ENCODE measurements at places on chromosomes 13 and 19.

- no peak for DNase-seq
Measured at GRCh38 chr13:75691183-75691582, 55.1 kb downstream of the LMO7 start.

GRCh38 chr13:108283110-108283509 is 13.6 kb downstream of the TNFSF13B start:
- no peak for DNase-seq

DNA sequence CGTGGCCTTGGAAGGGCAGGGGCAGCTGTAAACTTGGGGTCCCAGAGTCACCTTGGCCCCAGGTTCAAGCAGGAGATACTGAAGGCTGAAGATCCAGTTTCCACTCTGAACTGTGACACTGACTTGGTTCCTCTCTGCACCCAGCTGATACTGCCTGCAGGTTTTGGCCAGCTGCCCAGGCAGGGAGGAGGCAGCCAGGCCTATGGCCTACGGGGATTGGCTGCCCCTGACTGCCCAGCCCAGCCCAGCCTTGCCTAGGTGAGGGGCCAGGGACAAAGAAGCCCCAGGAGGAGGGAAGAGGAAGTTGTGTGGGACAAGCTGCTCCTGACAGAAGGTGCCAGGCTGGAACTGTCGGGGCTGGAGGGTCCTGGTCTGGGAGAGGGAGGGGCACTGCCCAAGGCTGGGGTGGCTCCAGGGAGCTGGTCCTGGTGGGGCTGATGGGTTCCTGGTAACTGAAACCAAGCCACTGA is 51.7 kb upstream of the CYP4F8 start:
- DNase-seq: no peak

DNA sequence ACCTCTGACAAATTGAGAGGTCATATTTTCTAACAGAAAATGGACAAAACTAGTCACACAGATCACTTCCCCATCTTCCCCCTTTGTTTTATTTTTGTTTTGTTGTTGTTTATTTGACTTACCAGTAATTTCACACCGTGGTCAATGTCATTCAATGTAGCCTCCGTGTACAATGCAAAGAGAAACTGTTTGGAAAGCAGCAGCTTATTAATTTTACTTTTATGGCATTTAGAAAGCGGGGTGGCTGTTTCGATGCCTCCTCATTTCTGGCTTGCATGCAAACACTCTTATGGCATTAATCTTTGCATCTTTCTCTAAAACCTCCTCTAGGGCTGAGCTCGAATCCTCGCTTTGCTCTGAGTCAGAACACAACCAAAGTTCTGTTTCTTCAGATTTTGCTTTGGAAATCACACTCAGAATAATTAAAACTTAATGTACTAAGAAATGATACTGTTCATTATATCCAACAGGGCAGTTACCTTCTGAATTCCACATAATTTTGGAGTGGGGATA is 77.0 kb downstream of the ZNF536 start:
- DNase-seq: no peak

GRCh38 chr19:18232540-18233223 is 6.4 kb upstream of the PDE4C start:
- no peak for DNase-seq

DNA sequence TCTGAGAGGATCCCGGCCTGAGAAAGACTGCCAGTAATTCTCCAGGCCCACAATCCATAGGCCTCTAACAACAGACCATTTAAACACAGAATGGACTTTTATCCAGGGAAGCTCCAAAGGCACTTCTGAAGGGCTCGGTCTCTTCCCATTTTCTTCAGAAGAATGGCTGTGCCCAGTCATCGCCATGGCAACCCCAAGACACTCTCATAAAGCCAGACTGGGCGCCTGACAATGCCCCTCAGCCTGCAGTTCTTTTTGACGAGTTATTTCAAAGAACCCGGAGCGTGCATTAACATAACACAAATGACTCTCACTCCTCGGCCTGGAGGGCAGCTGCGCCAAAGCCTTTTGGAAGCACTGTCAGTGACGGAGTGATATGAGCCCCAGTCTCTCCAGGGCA is 61.0 kb downstream of the RASA3 start:
- no peak for DNase-seq
